SK-N-DZ (cell line): ENCODE measurements at places on chromosomes 16 and 17.
A peak's percentile ranks its signal among the peaks of the same experiment; 100 is the strongest.

DNA sequence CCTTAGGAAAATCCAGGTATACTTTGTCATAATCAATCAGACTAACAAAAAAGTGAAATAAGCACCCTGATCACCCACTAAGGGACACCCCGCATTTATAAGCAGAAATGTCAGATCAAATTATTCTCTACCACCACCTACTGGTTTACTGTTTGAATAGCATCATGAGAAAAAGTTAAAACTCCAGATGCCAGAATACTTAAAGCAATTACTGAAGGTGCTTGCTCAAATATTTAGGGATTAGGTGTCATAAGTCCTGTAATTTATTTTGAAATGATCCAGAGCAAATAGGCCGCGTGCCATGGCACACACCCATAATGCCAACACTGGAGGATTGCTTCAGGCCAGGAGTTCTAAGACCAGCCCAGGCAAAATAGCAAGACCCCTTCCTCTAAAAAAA is 2.3 kb downstream of the TOP2A start:
- peak; percentile 48 for DNase-seq

- DNase-seq = peak; percentile 56
These were observed 5.3 kb upstream of the CAVIN1 start for GRCh38 chr17:42428141-42428944.

- DNase-seq = no peak
These were observed 10.0 kb upstream of the LITAF start for GRCh38 chr16:11596572-11597226.

GRCh38 chr16:25875956-25876598 is 184.3 kb downstream of the HS3ST4 start:
- no peak for DNase-seq

DNA sequence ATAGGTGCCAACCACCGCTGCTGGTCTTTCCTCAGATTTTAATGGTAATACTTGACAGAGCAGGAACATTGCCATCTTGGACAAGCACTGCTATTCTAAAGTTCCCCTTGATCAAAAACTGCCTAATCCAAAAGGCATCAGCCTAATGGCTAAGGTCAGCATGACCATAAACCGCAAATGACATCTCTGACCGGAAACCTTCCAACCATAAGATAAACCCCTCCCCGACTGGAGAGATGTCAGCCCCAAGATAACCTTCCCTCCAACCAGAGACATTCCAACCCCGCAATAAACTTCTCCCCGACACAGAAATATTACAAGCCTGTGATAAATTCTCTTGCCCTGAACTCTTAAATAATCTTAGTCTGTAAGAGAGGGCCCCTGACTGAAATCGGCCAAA is 7.4 kb upstream of the DHX40 start:
- DNase-seq = no peak

DNA sequence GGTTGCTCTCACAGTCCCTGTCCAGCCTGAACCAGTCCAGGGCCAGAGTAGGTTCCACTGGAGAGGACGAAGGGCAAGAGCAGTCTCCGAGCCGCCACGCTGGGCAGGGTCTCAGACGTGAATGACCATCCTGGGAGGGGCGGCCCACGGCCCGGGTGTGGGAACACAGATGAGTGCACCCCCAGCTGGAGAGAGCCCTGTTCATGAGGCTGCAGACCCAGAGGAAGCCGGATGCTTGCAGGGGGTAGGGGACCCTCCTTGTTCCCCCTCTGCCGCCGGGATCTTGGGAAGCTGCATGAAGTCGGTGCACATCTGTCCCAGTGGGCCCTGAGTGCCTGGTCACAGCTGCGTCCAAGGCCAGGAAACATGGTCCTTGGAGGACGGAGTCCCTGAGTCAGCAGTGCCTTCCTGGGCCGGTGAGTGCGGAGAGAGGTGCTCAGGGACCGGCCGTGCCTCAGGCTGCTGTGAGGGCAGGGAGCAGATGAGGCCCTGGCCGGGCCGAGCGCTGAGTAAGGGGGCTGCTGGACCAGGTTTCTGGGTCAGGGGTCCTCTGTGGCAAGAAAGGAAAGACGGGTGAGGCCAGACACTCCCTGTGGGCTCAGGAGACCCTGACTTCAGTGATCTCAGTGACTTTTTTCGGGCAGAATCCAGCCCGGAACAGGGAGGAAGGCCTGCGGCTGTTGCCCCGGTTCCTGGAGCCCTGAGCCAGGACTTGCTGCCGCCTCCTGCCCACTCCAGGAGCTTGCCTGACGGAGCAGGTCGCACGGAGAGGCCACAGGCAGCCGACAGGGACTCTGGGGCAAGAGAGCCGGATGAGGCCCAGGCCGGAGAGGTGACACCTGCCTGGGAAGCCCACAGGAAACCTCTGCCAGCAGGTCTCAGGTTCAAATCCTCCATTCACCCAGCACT is 45.8 kb downstream of the ACTG1 start:
- DNase-seq = peak; percentile 46

GRCh38 chr17:56707312-56708219 is 114.1 kb downstream of the NOG start:
- no peak for DNase-seq

DNA sequence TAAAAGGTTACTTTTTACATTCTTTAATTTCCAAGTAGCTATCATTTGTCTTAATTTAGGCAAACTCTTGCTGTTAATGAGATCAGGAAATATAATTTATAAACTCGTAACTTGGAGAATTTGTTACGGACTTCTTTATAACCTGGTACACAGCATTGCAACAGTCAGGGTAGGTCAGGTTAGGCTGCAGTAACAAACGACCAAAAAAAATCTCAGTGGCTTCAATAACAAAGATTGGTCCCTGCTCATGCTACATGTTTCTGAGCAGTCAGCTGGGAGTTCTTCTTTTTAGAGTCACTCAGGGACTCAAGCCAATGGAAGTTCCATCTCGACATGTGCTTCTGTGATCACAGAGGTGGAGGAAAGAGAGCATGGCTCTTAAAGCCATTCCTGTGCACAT is 110.1 kb downstream of the USP31 start:
- DNase-seq = no peak

DNA sequence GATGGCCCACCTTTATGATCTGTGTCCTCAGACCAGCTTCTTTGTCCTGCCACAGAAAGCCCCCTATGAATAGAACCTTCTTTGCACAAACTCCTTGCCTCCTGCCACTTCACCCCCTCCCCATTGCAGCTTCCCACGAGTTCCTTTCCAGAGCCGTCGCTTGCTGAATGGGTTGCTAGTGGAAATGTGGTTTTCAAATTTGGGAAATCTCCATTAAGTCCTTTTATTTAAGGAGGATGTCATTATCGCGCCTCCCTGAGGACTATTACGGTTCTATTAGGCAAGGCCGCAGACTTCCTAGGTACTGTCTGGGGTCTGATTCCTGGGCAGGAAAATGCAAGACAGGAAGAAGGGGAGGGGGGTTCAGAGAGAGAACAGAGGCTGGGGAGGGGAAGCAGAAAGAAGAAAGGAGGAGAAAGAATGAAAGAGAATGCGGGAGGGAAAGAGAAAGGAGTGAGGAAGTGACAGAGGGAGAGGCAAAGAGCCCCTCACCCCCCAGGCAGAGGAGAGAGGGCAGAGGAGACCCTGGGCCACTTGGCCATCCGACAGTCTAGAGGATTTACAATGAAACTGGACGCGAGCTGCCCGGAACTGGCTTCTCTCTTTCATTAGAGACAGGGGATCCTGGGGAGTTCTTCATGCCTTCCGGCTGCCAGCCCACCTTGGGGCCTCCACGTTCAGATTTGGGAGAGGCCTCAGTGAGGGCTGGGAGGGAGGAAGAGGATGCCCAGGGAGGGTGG is 31.7 kb upstream of the ETV4 start:
- no peak for DNase-seq

- peak; percentile 70 for DNase-seq
These were observed 20.7 kb upstream of the NAGS start for GRCh38 chr17:43983515-43984411.

- no peak for DNase-seq
These were observed 16.9 kb upstream of the ITGA3 start for GRCh38 chr17:50039058-50039457.

- peak; percentile 54 for DNase-seq
These were observed 364.0 kb downstream of the NPIPA8 start for GRCh38 chr16:17972460-17972943.

DNA sequence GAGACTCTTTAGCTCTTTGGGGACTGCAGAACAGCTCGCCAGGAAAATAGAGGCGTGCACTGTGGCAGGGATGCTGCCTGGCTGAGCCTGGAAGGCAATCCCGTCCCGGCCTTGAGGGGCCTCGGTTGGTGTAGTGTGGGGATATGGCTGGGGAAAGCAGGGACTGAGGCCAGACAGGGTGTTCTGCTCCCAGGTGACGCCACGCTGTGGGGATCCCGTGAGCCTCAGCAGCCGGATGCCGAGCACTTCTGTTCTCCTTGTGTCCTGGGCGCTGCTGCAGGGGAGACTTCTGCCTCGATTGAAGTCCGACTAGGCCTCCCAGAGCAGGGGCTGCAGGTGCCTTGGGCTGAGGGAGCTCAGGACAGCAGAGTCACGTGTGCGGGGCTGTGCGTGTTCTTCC is 72.6 kb downstream of the BANP start:
- DNase-seq = no peak

DNA sequence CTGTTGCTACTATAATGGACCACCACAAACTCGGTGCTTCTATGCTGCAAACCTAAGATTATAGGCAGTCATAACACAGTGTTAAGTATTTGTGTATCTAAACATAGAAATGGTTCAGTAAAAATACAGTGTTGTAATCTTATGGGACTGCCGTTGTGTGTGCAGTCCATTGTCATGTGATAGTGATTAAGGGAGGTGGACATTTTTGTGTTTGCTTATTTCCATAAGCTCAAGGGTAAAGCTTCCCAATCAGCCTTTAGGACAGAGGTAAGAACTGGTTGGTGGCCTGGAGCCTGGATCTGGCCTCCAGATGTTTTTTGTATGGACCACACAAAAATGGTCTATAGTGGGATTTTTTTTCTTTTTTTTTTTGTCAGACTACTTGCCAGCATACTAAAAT is 29.9 kb downstream of the WWOX start:
- no peak for DNase-seq

DNA sequence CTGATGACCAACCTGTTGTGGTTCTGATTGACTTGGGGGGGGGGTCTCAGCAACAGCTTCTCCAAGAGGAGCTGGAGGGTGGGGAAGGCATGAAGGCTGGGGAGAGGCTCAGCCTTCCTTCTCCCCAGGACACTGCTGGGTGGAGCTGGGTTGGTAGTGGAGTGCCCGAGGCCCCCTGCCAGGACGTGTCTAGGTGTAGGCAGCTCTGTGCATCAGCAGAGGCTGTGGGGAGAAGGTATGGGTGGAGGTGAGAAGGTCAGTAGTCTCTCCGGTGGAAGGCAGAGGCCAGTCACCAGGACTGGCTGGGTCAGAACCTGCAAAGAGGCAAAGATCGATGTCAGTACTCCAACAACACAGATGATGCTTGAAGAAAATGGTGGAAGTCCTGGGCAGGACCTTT is 3.9 kb downstream of the CHAD start:
- no peak for DNase-seq

DNA sequence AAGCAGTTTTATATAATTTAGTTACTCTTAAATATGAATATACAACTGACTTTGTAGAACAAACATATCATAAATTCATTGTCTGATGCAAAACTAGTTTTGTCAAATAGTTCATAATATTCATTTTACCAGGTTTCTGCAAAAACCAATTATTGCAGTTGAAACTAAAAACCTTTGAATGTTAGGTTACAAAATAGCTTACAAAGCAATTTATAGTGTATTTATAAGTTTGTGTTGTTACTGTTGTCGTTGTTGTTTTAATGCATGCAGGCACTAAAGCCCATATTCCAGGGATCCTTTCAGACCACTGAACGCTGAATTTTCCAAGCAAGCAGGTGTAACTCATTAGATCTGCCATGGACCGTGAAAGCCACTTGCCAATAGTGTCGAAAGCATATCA is 427.6 kb downstream of the ZFHX3 start:
- peak; percentile 35 for DNase-seq

DNA sequence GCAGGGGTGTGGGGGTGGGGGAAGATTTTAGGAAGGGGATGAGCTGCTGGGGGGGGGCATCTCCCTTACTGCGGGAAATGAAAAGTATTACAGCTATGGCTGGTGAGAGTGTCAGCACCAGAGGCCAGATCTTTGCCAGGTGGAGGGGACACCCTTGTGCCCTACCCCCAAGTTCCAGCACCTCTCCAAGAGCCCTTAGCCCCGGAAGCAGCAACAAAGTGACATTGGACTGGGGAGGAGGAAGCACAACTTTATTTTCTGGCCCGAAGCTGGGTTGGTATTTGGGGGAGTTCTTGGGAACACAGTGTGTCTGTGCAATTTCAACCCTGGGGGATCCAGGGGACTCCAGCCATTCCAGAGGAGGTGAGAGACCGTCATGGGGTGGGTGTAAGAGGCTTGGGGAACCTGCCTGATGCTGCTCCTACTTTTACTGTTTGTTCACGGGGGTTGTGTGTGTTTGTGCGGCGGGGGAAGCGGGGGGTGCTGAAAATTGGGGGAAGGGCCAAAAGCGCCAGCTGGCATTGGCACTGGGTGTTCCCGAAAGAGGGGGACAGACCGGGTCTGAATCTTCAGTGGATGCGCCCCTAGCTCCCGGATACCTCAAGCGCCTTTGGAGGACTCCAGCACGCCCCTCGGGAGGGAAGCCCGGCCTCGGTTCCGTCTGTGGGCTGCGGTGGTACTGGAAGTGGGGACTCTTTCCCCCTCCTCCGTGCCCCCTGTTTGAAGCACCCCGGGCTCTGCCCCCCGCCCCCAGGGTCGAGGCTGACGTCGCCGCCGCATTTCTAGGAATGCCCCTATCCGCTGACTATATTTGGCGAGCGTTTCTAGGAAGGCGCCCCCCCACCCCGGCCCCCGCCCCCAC is 230.3 kb downstream of the MRTFB start:
- DNase-seq = no peak

GRCh38 chr17:72691586-72691985 is 400.9 kb downstream of the SLC39A11 start:
- no peak for DNase-seq

DNA sequence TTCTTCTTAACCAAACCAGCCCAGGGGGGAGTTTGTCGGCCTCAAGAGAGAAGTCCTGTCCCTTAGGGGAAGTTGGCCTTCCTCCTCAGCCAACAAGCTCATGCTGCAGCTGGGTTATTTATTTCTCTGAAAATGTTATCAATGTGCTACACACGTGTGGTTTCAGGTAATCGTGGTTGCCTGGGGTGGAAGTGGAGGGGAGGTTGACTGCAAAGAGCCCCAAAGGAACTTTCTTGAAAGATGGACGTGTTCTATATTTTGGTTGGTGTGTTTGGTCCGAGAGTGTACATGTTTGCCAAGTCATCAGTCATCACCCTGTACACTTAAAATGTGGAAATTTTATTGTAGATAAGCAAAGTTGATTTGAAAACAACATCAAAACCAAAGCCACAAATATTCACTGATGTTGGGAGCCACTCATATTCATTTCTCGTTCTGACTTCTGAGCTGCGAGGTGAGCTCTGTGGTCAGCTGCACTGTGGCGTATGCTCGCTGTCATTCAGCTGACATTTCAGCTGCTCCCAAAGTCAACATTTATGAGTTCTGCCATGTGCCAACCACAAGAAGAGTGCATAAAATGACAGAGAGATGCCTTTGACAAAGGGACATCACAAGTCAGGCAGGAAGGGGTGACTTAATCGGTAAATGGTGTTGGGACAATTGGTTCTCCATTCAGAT is 26.5 kb upstream of the ADGRG1 start:
- DNase-seq = no peak

DNA sequence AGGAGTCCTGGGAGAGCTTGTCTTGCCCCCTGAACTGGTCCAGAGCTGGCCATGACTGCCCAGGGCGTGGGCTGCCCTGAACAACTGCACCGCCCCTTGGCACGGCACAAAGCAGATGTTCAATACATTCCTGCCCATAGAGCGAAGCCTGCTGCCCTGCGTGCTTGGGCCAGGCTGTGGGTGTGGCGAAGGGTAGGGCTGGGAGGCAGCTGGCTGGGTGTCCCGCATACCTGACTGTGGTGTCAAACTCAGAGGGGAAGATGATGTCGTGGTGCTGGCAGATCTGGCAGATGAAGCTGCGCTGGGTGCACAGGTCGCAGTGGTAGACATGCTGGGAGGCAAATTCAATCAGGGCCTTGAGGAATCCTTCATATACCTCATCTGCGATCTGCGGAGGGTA is 124.2 kb upstream of the SMURF2 start:
- DNase-seq = no peak
